ENCODE measurements at places on chromosomes 12 and 14.

DNA sequence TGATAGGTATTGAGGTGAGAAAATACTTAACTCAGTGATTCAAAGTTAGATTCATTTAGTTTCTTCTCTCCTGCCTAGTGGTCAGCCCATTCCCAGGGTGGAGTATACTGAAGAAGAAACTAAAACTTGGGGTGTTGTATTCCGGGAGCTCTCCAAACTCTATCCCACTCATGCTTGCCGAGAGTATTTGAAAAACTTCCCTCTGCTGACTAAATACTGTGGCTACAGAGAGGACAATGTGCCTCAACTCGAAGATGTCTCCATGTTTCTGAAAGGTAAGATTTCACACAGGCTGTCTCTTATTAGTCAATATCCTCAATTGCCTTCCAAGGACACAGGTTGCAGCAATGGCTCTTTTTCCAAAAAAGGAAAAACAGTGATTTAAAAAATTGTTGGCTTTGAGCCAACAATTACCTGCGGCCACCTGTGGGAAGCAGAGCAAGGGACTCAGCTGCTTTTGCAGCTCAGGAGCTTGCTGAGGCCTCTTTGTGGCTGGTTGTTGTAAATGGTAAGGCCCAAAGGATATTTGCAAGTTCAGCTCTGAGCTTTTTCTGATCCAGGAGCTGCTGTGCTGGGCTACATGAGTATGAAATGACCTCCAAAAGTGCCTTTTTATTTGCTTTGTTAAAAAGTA is 33.9 kb downstream of the TPH2 start:
- DNase-seq = no peak

GRCh38 chr12:102093319-102093718 is 26.6 kb downstream of the NUP37 start:
- no peak for DNase-seq

- no peak for DNase-seq
These were observed 37.8 kb downstream of the SLCO1A2 start for GRCh38 chr12:21296751-21297406.

DNA sequence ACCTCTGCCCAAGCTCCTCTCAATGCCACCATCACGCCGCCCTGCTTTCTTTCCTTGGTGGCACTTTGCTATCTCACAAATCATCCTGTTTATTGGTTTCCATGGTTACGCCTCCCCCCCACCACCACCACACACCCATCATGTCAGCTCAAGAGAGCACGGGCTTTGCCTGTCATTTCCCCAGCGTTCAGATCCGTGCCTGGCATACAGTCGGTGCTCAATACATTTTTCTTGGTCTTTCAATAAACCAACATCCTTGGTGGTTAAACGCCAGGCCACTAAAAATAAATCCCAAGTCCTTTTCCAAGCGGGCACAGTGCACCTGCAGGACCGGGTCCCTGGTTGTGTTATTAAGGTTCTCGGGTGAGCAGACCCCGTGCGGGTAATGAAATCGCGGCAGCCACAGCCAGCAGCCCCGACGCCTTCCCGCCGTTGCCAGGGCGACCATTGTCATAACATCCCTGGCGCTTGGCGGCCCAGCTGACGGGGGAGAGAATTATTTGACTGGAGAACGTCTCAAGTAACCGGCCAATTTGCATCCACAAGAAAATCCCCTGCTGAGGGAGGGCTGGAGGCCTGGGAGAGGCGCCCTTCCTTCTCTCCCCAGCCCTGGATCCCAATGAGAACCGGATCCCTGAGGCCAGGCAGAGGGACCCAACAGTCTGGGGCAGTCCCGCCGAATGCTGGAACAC is 92.9 kb downstream of the KSR2 start:
- DNase-seq = no peak

DNA sequence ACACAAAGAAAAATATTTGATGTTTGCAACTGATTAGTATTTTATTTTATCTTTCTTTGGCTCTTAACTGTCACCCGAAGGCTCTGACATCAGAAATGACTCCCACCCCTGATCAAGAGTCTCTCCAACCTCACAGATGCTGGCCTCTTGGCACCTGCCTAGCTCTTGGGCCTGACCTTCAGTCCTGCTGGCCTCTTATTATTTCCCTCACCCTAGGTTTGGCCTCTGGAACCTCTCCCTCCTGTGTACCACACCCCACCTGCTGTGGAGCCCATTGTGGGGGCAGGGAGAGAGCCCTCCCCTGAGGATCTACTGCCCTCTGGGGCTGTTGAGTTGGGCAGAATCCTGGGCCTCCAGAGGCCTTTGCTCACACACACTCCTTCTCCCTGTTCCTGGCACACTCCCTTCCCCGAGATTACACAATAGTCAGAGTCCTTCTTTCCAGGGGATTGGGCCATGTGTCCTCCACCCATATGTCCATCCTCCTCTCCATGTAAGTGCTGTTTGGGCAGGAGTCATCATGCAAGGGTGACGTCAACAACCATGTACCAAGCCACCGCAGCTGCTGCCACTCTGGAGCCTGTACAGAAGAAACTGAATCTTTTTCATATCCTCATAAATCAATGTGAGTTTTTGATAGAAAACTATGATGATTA is 124.3 kb downstream of the RASSF9 start:
- no peak for DNase-seq

GRCh38 chr12:6394398-6394797 is 10.4 kb downstream of the LTBR start:
- DNase-seq = no peak

Measured in stimulated activated CD8-positive, alpha-beta memory T cell treated with anti-CD3 and anti-CD28 coated beads, Interleukin-2, amount 100 ng/mL, for 1 hour (primary cell).